ENCODE measurements at places on chromosomes 3 and 15.

DNA sequence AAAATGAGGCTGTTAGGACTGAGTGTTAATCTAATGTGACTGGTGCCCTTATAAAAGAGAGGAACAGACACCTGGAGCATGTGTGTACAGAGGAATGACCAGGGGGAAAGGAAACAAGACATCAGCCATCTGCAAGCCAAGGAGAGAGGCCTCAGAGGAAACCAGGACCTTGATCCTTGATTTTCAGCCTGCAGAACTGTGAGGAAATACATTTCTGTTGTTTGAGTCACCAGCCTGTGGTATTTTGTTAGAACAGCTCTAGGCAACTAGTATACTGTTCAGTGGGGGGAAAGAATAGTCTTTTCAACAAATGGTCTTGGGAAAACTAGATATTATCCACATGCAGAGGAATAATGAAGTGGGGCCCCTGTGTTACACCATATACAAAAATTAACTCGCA lies 80.6 kb downstream of the CCR1 start:
- DNase-seq, result no peak

GRCh38 chr3:162842549-162843216 lies 1346.1 kb downstream of the OTOL1 start:
- no peak for DNase-seq

- DNase-seq, result no peak
Measured at GRCh38 chr15:91801836-91802534, 51.5 kb upstream of the SLCO3A1 start.

DNA sequence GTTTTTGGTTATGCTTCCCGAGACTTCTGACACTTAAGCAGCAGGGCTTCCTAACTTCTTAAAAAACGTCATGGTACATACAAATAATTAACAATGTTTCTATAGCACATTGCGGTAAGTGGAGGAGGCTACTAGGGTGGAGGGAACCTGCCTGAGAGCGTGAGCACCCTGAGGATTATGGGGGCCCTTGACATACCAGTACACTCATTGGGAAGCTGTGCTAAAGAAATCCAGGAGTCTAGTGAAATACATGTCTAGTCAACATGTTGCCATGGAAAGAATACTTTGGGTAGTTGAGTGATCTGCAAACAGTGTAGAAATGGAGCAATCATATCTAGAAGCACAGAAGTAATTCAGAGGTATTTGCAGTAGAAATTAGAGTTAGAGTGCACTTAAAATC lies 39.2 kb upstream of the MAPKBP1 start:
- DNase-seq, result no peak

- peak; percentile 92 for DNase-seq
Measured at GRCh38 chr3:49689046-49689907, at the start of the genes MST1 and RNF123. Gene MST1, minus strand, starts transcription at chr3:49689474. Its CDS starts 783 bp downstream, at chr3:49688691. Gene RNF123, plus strand, starts transcription at chr3:49689557. Its CDS starts 1,609 bp downstream, at chr3:49691166.

- no peak for DNase-seq
Measured at GRCh38 chr3:194040516-194041273, 95.3 kb upstream of the HES1 start.

GRCh38 chr3:46269556-46269955 lies 27.3 kb downstream of the CCR3 start:
- no peak for DNase-seq

DNA sequence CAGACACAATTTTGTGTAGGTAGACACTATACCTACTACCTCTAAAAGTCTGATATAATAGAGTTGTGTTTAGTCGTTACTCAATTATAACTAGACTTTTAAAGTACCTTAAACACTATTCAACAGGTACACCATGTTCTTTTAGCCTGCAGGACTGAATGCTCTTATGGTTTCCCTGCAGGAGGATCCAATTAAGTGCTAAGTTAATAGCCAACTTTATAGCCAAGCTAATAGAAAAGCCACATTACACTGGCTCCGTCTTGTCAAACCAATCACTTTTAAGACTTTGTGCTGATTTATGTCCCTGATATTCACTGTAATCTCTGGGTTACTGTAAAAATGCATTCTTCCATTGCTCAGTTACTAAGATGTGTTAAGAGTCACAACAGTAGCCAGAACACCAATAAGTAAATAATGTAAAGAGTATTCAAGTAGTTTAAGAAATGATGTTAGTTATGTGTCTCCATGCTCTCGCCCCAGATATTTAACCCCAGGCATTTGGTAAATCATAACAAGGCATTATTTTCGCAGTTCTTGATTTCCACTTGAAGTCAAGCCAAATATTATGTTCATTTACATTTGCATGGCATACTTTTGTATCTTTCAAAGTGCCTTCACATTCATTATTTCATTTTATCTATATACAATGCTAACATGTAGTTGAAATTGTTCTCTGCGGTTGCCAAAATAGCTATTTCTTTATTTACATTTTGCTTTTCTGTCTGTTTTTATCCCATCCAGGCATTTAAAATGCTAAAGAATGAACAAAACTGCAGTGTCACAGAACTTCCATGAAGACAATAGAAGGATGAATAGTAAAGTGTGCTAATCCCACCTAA lies 42.7 kb upstream of the AP4E1 start:
- no peak for DNase-seq

- no peak for DNase-seq
Measured at GRCh38 chr3:156323466-156323865, 203.1 kb downstream of the KCNAB1 start.

- no peak for DNase-seq
Measured at GRCh38 chr3:65785065-65785645, 253.6 kb downstream of the MAGI1 start.

GRCh38 chr3:113623324-113623723 lies 73.1 kb downstream of the USF3 start:
- DNase-seq, result no peak

DNA sequence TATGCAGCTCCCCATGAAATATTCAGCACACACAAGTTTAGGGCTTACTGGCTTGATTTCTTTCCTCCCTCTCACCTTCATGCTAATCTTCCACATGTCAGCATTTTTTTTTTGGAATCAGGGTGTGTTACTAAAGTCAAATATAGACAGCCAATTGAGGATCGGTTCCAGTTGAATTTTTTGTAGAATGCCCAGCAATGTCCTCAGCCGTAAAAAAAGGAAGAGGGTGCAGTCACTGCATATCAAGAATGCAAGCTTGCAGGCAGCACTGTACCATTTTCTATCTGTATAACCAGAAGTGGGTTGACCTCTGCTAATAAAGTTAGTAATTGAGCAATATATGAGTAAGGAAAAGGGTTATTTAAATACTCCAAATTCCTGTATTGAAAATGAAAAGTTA lies 51.4 kb upstream of the CHMP2B start:
- DNase-seq, result no peak

- no peak for DNase-seq
Measured at GRCh38 chr3:178558637-178559036, 22.4 kb downstream of the KCNMB2 start.

DNA sequence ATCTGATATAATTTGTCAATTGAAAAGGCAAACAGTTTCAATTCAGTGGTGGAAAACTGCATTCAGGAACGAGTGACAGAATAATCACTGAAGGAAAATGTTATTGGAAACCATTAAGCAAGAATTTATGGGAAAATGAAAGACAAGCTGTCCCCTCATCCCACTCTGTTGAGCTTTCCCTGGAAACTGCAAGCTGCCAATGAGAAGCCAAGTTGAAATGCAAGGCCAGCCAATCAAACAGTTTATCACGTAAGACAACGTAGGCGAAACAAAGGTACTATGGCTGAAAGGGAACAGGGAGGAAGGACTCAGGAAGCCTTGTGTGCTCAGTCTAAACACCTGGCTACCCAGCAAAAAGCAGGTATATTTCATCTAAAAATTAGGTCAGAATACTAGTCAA lies 187.9 kb upstream of the ATP10A start:
- DNase-seq, result no peak

DNA sequence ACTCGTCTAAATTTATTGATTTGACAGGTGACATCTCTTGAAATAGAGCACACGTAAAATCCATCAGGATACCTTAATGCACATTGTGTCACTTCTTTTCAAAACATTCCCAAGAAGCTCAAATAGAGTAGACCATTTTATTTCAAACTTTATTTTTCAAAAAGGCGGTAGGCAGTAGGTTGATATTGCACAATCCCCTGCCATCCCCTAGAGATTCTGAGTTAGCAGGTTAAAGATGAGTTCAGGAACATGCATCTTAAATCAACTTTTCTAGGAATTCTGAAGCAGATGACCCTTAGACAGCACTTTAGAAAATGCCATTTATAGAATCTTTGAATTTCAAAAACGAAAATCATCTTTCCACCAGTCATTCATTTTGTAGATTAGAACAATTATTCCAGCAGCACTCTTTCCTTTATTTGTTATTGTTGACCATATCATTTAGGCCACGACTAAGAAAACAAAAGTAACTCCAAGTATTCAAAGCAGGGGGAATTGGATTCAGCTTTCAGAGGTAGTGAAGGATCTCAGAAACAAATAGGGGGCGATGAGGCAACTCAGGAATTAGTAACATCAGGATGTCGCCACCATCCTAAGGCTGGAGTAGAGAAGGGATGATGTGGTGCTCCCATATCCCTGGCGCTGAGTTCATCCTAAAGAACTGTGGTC lies 198.2 kb upstream of the MCTP2 start:
- no peak for DNase-seq

GRCh38 chr3:54670201-54671000 lies 257.5 kb downstream of the LRTM1 start:
- DNase-seq, result no peak
